Fibroblast of mammary gland (primary cell): ENCODE measurements at places on chromosomes 13 and 19.

- DNase-seq: no peak
Observed at GRCh38 chr19:1680976-1681375, 28.6 kb upstream of the TCF3 start.

DNA sequence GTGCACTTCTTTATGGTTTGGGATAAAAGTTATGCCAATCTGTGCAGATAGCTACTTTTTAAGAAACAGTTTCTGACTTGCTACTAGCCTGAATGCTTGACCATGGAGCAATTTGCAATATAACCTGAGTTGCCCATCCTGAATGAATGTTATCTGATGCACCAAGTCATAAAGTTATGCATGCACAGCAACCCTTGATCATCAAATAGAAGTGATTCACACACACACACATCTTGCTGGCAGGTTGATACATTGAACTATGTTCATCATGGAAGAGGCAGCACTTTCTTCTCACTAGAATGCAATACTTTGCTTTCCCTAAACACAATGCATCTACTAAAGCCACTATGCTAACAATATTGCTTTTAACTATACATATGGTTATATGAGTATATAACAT is 311.5 kb downstream of the RFC3 start:
- DNase-seq: no peak

DNA sequence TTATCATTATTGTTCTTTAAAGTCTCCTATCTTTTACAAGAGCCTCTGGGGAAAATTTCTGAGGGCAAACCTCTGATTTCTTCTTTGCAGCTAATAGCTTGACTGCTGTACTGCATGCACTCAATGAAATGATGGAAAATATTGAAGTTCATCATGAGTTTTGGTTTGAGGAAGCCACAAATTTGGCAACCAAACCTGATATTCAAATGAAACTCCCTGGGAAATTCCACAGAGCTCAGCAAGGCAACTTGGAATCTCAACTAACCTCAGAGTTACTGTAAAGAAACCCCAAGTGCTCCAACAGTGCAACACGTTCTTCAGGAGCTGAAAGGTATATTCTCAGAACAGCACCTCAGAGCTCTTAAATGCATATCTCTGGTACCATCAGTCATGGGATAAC is 14.2 kb upstream of the RNF6 start:
- no peak for DNase-seq

GRCh38 chr19:6373813-6374108 is 1.2 kb downstream of the ALKBH7 start:
- DNase-seq: no peak

- DNase-seq: no peak
Observed at GRCh38 chr19:43532571-43532961, 422 bp upstream of the ZNF575 start.

DNA sequence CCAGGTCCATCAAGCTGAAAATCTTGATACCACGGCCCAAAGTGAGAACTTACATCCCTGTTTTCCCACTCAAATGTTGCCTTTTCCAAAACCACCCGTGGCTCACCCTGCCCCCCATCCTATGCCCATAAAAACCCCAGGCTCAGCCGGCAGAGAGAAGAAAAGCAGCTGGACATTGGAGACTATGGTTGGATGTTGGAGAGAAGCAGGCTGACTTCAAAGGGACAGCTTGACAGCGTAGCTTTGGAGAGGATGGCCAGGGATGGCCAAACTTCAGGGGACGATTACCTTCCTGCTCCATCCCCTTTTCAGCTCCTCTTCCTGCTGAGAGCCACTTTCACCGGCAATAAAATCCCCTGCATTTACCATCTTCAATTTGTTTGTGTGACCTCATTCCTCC is 3.5 kb upstream of the ZNF792 start:
- DNase-seq: no peak

DNA sequence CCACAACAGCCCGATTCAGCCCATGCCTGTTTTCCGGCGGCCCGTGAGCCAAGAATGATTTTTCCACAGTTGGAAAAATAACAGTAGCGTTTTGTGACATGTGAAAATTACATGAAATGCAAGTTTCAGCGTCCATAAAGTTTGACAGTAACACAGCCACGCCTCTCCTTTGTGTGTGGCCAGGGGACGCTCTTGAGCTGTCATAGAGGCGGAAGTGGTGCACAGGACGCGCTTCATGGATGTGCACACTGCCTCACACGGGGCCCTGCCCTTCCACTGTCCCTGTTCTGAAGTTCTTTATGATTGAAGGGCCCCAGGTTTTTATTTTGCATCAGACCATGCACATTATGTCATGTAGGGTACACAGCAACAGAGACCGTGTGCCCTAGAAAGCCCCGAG is 12.4 kb upstream of the ELAVL1 start:
- no peak for DNase-seq

GRCh38 chr13:100883453-100883852 is 208.9 kb upstream of the TMTC4 start:
- no peak for DNase-seq

DNA sequence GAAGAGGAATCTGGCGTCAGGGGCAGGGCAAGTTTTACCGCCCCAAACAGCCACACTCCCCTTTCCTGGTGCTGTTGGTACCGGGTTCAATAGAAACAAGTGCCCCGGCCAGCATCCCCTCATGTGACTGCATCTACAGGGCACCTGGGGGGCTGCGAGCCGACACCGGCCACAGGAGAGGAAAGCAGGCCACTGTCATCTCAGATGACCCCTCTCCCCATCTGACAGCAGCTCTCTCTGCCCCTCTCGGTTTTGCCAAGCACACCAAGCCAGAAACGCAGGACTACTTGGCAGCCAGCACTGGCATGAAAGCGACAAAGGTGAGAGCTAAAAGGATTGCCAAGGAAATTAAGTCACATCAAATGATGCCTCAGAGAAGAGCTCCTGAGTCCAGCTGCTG is 37.1 kb downstream of the MLLT1 start:
- no peak for DNase-seq

DNA sequence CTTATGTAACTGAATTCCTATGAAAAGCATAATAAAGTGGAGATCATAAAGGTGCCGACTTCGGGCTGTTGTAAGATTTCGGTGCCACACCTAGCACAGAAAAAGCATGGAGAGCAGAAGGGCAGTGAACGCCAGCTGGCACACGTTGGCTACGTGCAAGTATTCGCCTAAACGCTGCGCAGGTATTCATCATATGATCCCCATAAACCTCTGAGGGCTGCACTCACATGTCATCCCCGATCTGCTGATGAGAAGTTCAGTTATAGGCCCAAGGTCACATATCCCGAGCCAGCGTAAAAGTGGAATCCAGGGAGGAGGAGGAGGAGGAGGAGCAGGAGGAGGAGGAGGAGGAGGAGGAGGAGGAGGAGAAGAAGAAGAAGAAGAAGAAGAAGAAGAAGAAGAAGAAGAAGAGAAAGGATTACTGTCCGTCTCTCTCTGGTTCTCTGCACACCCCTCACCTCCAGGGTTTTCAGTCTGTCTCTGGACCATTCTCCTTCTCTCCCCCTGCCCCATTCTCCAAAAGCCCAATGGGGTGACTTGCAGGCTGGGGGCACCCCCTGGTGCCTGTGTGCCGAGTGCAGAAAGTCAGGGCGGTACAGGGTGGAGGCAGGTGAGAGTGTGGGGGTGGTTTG is 18.6 kb upstream of the CYP2S1 start:
- no peak for DNase-seq

DNA sequence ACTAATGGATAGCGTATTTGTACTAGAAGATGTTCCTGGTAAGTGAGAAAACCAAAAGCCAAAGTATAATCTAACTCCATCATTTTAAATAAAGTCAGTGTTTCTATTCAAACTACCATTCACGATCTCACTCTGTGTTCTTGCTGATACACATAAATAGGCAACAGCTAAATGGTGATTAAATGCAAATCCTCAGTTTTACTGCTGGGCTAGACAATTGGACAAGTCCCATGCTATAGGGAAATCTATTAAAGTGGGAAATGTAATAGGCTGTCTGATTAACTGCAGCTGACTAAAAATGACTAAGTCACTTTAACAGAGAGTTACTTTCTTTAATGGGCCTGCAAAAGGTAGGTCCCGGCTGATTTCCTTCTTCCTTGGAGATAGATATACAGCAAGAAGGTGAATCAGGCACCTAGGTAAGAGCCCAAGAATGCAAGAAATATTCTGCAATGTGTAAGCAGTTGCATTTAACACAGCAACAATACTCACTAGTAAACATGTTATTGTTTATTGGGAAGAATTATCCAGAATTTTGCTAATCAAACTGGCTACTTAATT is 298.4 kb downstream of the SLITRK6 start:
- no peak for DNase-seq

DNA sequence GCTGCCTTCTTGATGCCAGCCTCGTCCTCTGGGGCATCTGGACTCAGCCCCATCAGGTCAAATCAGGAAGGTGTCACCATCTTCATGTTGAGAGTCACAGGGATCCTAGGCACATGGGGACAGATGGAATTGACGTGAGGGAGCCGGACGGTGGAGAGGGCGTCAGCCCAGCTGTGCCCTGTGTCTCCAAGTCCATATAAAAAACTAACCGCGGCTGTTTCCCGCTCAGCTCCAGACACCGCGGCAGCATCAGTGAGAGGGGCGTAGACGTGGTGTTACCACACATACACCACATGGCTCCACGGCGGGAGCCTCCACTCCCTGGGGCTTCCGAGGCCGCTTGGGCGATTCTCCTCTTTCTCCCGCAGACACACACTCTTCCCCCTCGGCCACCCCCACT is 5.6 kb upstream of the PRR36 start:
- no peak for DNase-seq

GRCh38 chr19:11541238-11541637 is 2.6 kb downstream of the CNN1 start:
- no peak for DNase-seq

GRCh38 chr13:25001476-25002206 is 94.3 kb upstream of the PABPC3 start:
- no peak for DNase-seq

DNA sequence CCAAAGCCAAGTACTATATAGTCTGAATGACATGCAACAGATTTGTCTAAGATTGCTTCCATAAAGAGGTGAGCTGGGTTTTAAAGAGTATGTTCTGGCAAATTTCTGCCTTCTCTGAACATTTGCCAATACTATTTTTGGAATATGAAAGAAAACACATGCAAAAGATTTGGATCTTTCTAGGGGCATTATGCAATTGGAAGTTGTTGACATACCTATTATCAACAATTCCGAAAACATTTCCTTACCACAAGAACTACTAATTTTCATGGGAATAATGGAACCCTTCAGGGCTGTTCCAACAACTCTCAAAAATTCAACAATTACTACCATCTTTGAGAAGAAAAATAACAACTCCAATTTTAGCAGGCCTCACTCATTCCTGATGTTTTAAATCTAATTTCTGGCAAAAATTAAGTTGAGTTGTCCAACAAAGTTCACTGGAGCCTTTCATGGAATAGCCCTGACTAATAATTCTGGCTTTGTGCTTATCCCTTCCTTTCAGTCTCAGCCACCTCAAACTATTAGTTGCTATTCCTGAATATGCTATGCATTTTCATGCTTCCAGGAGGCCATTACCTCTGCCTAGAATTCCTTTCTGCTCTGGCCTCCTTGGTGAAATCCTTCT is 250.0 kb downstream of the RGCC start:
- peak; percentile 43 for DNase-seq

DNA sequence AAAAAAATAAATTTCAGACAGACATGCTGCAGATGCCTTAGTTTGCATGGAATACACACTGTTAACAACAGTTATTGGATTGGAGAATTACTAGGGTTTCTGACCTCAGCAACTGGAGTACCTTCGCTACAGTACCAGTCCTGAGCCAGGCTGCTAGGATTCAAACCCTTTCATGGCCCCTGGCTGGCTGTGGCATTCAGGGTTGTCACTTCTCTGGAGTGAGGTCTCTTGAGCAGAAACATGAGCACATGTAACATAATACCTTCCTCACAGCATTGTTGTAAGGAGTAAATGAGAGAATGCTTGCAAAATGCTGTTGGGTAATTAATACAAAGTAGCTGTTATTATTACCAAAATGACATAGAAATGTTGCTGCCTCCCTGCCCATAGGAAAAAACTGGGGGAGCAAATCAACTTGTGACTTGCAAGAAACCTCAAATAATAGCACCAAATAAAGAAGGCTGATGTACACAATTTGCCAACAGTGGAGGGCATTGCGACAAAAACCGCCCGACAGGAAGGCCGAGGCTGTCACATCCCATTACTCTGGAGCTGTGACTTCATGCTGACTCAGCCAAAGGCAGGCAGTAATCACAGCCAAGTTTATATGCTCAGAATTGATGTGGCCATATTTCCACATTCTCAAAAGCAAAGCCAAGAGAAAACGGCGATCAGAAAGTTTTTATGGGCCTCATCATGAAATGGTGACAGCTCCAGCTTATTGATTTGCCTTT is 100.4 kb downstream of the RFC3 start:
- peak; percentile 90 for DNase-seq

DNA sequence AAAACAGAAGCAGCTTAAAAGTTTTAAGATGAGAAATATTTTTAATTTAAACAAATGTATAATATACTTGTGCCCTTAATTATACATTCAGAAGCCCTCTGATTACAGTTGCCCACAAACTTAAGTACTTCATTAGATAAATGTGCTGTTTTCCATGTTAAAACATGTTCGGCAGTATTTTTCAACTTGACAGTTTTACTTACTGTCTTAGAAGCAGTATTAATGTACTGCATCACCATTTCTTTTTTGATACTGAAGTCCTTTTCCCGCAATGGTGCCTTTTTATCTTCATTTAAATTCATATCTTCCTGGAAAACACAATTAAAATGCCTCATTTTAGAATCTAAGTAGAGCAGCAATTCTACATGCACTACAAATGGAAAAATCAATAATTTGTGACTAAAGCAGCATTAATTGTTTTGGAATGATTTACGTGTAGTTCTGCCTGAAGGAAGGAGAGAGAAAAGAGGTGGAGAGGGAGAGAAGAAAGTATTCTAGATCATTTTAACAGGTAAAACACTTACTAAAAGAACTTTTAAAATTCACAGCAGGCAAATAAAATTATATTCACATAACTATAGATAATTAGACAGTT is 70.2 kb downstream of the DIAPH3 start:
- no peak for DNase-seq

DNA sequence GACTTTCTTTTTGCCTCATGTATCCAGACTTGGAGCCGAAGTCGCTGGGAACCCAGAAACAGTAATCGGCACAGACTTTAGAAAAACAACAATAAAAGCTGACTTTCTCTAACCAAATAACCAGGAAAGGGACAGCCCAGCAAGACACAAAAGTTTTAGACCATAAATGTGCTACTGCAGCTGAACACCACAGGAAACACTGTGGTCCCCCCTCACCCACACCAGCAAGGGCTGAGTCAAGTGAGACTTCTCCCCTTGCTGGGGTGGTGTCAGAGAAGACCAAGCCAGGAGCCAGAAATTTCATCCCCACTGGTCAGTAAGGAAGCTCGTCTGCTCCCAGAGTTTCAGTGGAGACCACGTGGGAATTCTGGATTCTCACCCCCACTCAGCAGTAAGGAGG is 70.6 kb downstream of the ESD start:
- no peak for DNase-seq

DNA sequence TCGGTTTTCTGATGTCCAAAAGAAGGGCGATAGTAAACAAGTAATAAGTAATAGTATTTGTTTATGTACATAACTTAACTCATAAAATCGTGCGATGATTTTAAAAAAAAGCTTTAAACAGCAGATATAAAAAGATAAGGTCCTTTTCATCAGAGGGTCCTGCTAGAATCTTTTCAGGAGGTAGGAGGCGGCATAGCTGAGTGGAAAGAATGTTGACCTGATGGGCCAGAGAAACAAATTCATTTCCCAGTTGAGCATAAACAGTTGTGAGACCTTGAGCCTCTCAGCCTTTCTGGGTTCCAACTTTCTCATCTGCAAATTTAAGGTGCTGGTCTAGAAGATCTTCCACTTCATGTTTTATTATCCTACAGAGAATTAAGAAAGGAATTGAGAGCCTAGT is 173.5 kb downstream of the LACC1 start:
- no peak for DNase-seq
